Dorsolateral prefrontal cortex (tissue), 122 donors: ENCODE measurements at places on chromosomes 7 and 10. TPM values are rescaled to one million over a fixed set of nuclear protein-coding genes. Genes with fewer than 3 reads are reported as not detected.
A peak's percentile ranks its signal among the peaks of the same experiment; 100 is the strongest.

DNA sequence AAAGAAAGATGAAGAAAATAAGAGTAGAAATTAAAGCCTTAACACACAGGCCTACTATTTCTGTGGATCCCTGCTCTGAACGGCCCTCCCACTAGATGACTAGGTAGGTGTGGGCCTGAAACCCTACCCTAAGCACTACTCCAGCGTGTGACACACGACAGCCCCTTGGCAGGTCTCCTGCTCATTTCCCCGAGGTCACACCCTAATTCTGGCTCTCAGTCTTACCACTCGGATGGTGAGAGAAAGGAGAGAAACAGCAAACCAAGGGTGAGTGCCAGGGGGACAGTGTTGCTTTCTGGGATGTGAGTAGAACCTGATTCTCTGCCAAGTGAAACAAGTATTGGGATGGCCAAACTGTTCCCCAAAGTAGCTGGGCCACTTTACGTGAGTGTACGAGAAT lies 12.1 kb downstream of the GALNTL5 start:
- no peak for DNase-seq

GRCh38 chr7:54111814-54112511 lies 430.2 kb upstream of the VSTM2A start:
- DNase-seq, result no peak

GRCh38 chr7:35714862-35715261 lies 19.9 kb upstream of the HERPUD2 start:
- no peak for DNase-seq

- DNase-seq, result no peak
These were observed 263.4 kb upstream of the GRB10 start for GRCh38 chr7:51046103-51046466.

DNA sequence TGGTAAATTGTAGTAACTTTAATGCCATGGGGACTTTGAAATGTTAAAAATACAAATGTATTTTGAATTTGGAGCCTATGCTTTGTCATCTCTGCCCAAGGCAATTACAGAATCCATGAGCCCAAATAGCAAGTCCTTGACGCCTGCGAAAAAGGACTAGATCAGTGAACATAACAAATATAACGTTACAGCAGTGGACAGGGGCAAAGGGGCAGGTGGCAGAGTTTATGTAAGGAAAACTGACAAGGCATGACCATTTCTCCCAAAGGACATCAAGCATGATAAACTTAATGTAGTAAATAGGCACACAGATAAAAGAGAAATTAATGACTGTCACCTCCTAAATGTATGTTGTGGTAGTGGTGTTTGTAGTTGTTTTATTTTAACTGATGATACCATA lies 297.1 kb downstream of the LRRTM3 start:
- no peak for DNase-seq

DNA sequence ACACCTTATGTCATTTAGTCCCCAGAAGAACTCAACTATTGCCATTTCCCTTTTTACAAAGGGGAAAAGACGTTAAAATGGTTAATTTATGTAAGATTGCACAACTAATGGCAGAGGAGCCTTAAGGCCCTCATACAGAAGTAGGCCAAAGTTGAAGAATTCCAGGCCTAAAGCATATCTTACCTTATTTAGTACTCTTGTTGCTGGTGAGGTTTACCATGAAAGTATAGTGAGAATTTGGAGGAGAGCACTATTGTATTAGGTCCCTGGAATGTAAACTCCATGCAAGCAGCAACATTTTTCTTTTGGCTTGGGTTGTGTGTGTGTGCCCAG lies 731 bp upstream of the CRPPA start:
- no peak for DNase-seq

DNA sequence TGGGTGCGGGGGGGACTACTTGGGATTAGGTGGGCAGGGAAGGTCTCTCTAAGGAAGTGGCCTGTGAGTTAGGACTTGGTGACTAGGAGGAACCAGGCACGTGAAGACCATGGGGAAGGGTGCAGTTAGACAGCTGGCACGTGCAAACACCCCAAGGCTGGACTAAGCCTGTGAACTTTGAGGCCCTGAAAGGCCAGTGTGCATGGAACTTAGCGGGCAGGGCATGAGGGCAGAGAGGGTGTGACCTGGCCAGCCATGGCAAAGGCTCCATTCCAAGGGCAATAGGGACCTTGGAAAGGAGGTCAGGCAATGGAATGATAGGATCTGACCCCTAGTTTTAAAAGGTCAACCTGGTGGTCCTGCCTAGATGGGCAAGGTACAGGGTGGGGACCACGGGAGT lies 158.4 kb upstream of the PCBD1 start:
- no peak for DNase-seq

DNA sequence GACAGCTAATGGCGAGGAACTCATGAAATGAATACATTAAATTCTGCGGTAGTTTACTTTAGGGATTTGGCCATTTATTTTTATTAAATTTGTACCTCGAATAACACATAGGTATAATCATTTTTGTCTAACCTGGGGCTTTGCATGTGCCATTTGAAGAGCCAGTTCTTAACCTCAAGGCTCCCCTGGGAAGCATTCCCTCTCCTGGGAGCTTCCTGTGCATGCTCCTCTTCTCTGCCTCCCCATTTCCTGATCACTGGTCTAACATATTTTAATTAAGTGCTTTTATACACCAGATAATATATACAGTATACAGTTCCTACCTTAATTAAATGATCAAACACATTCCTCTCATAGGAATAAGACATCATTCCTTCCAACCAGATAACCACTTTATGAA lies 183.9 kb upstream of the FZD1 start:
- no peak for DNase-seq

- no peak for DNase-seq
These were observed 84.4 kb upstream of the NANOS1 start for GRCh38 chr10:118944959-118945633.

DNA sequence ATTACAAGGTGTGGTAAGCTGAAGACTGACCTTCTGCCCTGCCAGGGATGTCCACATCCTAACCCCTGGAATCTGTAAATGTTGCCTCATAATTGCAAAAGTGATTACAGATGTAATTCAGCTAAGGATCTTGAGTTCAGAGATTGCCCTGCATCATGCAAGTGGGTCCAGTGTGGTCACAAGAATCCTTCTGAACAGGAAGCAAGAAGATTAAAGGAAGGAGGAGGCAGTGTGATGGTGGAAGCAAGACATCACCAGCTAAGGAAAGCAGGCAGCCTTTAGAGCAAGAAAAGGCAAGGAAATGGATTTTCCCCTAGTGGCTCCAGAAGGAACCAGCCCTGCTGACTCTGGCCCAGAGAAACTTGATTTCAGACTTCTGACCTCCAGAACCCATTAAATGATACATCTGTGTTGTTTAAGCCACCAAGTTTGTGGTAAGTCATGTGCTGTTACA lies 78.1 kb downstream of the USP6NL start:
- DNase-seq, result no peak

DNA sequence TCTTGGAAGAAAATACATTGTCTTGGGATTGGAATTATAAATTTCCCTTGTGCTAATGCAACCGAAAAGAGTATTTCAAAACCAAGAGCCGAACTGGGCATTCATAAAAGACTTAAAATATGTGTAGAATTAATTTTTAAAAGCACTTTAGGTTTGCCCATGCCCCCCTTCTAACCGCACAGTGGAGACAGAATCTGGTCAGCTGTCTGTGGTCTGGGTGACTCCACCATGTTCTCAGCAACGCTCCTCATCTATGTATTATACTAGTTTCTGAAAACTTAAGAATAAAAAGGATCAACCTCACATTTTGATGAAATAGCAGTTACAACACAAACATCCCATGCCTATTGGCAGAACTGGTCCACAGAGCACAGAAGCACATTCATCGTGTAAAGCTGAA lies 192.6 kb upstream of the C7orf33 start:
- no peak for DNase-seq

- no peak for DNase-seq
These were observed 66.3 kb upstream of the EFCAB10 start for GRCh38 chr7:105647591-105647990.

GRCh38 chr7:66198469-66198868 lies 6.7 kb upstream of the TPST1 start:
- DNase-seq, result no peak

DNA sequence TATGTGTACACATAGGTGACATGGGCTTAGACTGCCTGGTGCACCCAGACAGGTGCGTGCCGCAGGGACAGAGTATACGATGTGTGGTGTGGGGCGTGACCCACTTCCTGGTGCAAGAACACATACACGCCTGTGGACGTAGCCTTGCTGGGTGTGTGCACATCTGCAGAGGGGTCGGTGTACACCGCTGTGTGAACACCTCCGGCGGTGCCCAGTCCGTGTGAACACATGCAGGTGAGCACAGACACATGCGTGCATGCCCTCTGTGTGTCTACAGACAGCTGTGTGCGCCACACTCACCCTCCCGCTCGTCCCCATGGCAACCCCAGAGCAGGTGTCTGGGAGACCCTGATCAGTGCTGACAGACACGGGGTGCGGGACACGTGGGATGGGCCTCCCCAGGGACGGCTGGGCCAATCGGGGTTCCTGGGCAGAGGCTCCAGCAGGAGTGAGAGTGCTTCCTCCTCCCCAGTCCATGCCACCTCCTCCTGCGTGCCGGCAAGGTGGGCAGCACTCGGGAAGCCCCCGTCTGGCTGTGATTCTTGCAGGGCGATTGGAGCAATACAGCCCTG lies 23.4 kb downstream of the ELFN1 start:
- peak; percentile 26 for DNase-seq

DNA sequence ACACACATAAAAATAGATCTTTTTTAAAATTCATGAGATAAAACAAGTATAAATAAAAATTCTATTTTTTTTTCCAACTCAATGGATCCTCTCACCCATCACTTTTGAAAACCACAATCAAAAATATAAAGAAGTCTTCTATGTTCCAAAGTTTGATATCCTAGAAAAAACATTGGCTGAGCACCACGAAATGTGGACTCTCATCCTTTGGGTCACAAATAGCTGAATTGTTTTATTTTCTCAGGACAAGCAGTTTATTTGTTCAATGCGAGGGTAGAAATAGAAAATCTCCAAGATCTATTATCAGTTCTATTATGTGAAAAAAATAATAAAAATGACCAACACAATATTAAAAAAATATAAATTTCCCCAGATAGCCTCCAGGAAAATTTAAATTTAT lies 310.5 kb upstream of the DGKB start:
- DNase-seq, result no peak

GRCh38 chr7:140533394-140533872 lies 54.1 kb upstream of the MKRN1 start:
- DNase-seq, result no peak

- no peak for DNase-seq
These were observed 72.0 kb downstream of the KAT6B start for GRCh38 chr10:74898201-74898976.

Gene ZNF107
- 5.6 TPM for total RNA-seq

Gene INA
- 129 TPM for total RNA-seq

Gene VDAC2
- 147 TPM for total RNA-seq

Gene ARHGAP21
- total RNA-seq, result 472 TPM

Gene ADAP1
- 143 TPM for total RNA-seq

Gene AGFG2
- total RNA-seq, result 46.7 TPM

Gene ABHD11
- 18.9 TPM for total RNA-seq

Gene IKZF5
- total RNA-seq, result 31.7 TPM

Gene NEUROG3
- total RNA-seq, result not detected

Gene RBM20
- 1.6 TPM for total RNA-seq

Gene OR6V1
- total RNA-seq, result not detected

Gene IQCE
- 47.7 TPM for total RNA-seq
